ENCODE measurements at places on chromosomes 2 and 18.

DNA sequence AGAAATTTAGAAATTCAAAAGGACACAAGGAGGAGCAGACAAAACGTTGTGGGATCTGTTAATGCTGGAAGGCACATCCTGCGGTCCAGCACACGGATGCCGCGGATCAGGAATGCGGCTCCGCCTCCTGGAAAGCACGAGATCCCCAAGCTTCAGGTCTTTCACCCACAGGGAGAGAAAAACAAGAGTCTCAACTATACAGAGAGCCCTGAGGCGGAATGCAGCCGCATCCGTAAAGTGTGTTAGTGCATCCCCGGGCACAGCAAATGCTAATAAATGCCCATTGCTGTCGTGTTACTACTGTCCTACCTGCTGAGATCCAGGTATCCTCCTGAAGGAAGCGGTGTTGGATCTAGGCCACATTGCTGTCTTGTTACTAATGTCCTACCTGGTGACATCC is 303.9 kb downstream of the EIPR1 start:
- no peak for DNase-seq

GRCh38 chr18:6484659-6485058 is 69.9 kb upstream of the L3MBTL4 start:
- DNase-seq, result no peak

GRCh38 chr2:239285932-239286230 is 114.9 kb downstream of the HDAC4 start:
- no peak for DNase-seq

DNA sequence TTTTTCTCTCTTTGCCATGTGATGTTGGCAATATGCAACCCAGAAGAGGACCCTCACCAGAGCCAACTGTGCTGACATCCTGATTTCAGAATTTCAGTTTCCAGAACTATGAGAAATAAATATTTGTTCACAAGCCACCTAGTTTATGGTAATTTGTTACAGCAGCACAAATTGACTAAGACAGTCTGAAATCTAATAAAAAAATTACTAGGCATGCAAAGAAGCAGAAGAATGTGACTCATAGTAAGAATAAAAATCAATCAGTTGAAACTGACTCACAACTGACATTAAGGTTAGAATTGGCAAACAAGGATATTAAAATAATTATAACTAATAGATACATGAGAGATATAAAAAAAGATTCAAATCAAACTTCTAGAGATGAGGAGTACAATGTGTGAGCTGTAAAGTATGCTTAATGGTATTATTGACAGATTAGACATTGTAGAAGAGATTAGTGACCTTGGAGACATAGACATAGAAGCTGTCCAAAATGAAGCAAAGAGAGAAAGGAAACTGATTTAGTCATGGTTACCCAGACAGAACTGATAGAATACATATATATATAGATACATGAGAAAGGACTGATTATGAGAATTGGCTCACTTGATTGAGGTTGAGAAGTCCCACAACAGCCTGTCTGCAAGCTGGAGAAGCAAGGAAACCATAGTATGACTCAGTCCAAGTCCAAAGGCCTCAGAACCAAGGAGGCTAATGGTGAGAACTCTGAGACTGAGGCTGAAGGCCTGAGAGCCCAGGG is 27.8 kb upstream of the TTC39C start:
- no peak for DNase-seq

DNA sequence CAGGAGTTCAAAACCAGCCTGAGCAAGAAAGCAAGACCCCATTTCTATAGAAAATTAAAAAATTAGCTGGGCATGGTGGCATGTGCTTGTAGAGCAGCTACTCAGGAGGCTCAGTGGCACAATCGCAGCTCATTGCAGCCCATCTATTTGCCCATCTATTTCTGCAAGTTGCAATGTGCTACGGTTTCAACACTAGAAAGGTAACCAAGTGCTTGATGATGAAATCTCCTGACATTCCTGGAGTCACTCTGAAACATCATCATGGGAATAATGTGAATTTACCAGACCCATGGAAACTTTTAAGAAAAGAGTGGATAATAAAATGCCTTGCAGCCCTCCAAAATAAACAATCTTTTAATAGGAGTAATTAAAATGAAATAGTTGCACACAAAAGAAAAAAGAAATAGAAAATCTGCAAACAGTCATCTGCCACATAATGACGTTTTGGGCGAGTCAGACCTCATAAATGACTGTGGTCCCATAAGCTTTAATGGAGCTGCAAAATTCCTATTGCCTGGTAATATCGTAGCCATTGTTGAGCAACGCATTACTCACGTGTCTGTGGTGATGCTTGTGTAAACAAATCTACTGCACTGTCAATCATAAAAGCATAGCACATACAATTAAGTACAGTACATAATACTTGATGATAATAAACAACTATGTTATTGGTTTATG is 46.6 kb upstream of the AMMECR1L start:
- no peak for DNase-seq

GRCh38 chr2:239648607-239649006 is 247.8 kb upstream of the HDAC4 start:
- no peak for DNase-seq

GRCh38 chr2:149733936-149734685 is 146.5 kb upstream of the MMADHC start:
- DNase-seq, result no peak

GRCh38 chr2:105590780-105591660 is 153.7 kb upstream of the NCK2 start:
- no peak for DNase-seq

- DNase-seq, result no peak
Measured at GRCh38 chr2:53964257-53964952, 6.4 kb downstream of the PSME4 start.

- DNase-seq, result no peak
Measured at GRCh38 chr2:42424033-42424432, 63.0 kb upstream of the COX7A2L start.

- no peak for DNase-seq
Measured at GRCh38 chr18:6199777-6200176, 214.9 kb downstream of the L3MBTL4 start.

DNA sequence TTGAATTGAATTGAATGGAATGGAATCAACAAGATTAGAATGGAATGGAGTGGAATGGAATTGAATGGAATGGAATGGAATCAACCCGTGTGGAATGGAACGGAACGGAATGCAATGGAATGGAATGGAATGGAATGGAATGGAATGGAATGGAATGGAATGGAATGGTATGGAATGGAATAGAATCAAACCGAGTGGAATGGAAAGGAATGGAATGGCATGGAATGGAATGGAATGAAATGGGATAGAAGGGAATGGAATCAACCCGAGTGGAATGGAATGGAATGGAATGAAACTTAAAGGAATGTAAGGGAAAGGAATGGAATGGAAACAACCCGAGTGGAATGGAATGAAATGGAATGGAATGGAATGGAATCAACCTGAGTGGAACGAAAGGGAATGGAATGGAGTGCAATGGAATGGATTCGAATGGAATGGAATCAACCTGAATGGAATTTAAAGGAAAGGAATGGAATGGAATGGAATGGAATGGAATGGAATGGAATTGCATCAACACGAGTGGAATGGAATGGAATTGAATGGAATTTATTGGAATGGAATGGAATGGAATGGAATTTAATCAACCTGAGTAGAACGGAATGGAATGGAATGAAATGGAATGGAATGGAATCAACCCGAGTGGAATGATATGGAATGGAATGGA is 1146.6 kb downstream of the RPIA start:
- DNase-seq, result no peak

DNA sequence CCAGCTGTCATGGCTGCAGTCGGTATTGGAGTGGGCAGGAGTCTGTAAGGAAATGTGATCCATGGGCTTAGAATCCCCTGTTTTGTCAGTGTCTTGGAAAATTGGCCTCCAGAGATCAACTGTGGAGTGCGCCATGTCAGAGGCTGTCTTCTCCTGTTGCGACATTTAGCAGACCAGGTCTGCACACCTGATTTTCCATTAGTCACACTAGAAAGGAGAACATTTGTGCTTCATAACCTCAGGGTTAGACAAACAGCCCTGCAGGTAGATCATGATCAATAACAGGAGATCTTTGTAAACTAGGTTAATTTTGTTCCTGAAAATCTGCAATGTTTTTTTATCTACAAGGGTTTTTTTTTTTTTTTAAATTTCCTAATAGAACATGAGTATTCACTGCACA is 28.0 kb downstream of the LDLRAD4 start:
- DNase-seq, result no peak
